ENCODE measurements at places on chromosomes 4 and X.

- DNase-seq, result no peak
Measured at GRCh38 chr4:170674176-170674575, 584.4 kb upstream of the AADAT start.

GRCh38 chr4:36173905-36174304 lies 70.4 kb downstream of the ARAP2 start:
- no peak for DNase-seq

GRCh38 chr4:135114079-135114478 lies 912.5 kb upstream of the PABPC4L start:
- DNase-seq, result no peak

- no peak for DNase-seq
Measured at GRCh38 chrX:13357925-13358324, 38.1 kb upstream of the ATXN3L start.

DNA sequence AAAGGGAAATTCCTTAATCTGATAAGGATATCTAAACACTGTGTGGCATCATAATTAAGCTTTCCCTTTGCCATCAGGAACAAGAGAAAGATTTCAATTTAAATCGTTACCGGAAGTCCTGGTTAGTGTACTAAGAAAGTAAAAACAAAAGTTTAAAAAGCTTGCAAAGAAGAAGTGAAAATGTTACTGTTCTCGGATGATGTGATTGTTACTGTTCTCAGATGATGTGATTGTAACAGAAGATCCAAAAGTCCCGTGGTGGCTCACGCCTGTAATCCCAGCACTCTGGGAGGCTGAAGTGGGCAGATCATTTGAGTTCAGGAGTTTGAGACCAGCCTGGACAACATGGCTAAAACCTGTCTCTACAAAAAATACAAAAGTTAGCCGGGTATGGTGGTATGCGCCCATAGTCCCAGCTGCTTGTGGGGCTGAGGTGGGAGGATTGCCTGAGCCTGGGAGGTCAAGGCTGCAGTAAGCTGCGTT lies 62.5 kb downstream of the RGS12 start:
- DNase-seq, result no peak

DNA sequence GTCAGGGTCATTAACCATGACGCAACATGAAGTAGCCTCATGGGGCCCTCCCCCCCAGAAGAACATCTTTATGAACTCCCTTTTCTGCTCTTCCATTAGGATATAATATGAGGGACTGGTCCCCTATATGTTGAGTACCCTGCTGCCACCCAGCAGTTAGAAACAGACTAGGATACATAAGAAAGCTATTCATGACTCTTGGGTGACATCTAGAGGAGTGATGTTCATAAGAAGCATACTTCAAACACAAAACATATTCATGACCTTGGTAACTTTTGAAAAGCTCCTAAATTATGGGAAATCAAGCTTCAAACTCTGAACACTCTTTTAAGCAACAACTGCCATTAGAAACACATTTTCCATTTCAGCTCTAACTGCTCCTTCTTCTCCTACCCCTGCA lies 155.2 kb upstream of the SPIN4 start:
- DNase-seq, result no peak

GRCh38 chr4:55921093-55921492 lies 27.7 kb upstream of the CEP135 start:
- no peak for DNase-seq

DNA sequence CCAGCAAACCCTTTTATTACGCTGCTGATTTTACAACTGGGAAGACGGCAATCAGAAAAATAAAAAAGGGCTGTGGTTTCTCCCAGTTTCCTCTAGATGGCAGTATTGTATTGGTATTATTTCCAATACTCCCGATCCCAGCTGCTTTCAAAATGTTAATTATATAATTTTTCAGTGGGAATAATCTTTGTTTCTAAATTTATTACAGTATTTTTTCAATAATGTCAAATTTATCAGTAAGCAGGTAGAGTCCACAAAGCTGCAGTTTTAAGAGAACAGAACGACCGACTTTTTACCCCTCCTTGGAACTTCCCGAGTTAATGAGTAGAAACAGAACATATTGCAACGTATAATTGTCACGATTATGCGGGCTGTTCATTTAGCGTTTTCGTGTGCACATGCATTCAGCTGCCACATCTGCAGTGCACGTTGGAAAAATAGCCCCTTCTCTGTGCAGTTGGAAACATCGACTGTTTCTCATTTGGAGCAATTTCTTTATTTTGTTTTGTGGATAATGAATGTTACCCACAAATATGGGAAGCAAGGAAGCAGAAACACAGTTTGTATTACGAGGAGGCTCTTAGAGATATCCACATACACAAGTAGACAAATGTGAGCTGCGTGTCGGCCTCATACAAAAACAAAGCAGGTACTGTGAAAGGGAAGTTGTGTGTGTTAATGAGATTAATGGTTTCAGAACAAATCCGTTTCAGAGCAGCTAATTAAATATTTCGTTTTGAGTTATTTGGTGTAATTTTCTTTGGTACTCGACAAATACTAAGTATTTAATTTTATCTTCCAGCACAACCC lies 188.0 kb downstream of the STIM2 start:
- no peak for DNase-seq

GRCh38 chrX:96591421-96591820 lies 93.2 kb upstream of the DIAPH2 start:
- no peak for DNase-seq

GRCh38 chrX:154441984-154442707 lies 1.8 kb upstream of the FAM50A start:
- no peak for DNase-seq

GRCh38 chrX:13092455-13092941 lies 48.1 kb upstream of the FAM9C start:
- DNase-seq, result peak; percentile 81

DNA sequence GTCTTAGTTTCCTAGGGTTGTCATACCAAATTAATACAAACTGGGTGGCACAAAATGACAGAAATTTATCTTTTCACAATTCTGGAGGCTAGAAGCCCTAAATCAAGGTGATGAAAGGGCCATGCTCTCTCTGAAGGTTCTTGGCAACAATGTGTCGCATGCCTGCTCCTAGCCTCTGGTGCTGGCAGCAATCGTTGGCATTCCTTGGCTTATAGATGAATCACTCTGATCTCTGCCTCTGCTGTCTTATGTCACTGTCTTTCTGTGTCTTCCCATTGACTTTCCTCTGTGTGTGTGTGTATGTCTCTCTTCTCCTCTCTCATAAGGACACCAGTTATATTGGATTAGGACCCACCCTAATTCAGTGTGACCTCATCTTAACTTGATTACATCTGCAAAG lies 15.9 kb upstream of the INTU start:
- DNase-seq, result no peak

DNA sequence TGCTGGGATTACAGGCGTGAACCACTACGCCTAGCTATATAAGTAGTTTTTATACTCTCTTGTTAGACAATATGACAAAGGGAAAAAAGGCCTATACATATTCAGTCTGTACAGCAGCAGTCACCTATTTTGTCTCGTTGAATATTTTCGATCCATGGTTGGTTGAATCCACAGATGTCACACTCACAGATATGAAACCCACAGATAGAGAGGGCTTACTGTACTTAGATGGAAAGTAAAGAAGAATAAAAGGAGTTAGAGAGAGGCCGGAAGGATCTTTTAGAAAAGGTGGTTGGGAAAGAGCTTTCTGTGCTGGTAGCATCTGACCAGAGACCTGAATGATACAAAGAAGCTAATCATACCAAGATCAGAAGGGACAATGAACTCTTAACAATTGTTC lies 38.3 kb upstream of the SPINK2 start:
- no peak for DNase-seq

- no peak for DNase-seq
Measured at GRCh38 chr4:112706840-112707207, 69.9 kb downstream of the LARP7 start.

DNA sequence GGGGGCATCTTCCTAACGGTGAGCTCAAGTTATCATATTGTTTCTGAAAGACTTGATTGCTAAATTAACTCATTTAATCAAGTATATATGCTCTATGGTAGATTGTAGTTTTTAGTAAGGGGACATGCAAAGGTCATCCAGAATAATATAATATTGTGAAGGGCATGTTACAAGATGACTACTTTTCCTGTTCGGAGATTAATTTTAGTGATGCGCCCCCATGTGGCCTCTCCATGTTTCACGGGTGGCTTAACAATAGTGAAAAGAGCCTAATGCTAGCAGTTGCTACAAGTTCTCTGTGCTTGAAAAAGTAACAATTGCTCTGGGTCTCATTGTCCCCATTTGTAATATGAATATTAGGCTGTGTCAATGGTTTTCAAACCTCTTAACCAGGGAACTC lies 12.2 kb downstream of the SMPX start:
- DNase-seq, result peak; percentile 48

- DNase-seq, result no peak
Measured at GRCh38 chr4:122814426-122814825, 12.2 kb upstream of the FGF2 start.

DNA sequence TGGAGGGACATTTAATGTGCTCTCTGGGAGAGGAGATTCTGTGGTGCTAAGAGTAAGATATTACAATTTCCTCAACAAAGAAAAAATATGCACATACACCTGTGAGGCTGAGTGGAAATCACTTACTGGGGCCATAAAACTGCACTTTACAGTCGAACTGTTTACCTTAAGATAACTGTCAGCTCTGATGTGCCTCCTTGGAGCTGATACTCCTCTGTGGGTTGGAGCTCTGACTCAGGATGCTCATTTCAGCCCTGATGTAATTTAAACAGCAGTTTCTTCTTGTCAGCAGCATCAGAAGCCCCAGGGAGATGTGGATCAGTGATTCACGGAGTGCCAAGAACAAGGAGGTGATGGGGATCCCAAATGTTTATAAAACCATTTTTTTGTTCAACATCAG lies 241.9 kb upstream of the SFRP2 start:
- DNase-seq, result no peak

GRCh38 chr4:10066206-10066605 lies 44.9 kb upstream of the SLC2A9 start:
- no peak for DNase-seq

DNA sequence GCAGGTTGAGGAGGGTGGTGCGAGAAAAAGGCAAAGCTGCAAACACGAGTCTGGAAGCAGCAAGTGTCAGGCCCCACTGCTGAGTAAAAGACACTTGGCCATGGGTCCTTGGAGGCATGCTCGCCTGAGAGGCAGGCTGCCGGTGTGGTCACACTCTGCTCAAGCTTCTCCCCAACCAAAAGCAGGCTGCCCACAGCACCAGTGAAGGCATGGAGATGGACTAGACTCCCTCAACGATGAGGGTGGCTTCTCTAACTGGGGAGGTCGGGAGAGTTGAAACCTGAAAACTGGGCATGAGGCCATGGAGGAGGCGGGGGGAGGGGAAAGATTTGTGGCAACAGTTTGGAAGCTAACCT lies 86.5 kb downstream of the ATG4A start:
- DNase-seq, result no peak

DNA sequence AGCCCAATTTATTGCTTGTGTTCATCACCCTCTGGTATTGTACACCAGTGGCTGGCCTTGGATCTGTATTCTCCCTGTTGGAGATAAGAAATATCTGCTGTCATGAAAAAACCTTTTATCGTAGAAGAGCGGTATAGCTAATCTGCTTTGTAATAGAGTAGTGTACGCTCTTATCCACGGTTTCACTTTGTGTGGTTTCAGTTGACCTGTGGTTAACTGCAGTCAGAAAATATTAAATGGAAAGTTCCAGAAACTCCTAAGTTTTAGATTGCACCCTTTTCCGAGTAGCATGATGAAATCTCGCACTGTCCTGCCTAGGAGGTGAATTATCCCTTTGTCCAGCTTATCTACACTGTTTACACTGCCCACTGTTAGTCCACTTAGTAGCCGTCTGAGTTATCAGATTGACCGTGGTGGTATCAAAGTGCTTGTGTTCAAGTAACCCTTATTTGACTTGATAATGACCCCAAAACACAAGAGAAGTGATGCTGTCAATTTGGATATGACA lies 42.4 kb downstream of the KDM6A start:
- DNase-seq, result no peak

- no peak for DNase-seq
Measured at GRCh38 chr4:1542516-1543320, 136.5 kb upstream of the NKX1-1 start.
